ENCODE measurements at places on chromosomes 1 and 21.

- DNase-seq = no peak
Observed at GRCh38 chr1:59751801-59752200, 62.9 kb upstream of the HOOK1 start.

DNA sequence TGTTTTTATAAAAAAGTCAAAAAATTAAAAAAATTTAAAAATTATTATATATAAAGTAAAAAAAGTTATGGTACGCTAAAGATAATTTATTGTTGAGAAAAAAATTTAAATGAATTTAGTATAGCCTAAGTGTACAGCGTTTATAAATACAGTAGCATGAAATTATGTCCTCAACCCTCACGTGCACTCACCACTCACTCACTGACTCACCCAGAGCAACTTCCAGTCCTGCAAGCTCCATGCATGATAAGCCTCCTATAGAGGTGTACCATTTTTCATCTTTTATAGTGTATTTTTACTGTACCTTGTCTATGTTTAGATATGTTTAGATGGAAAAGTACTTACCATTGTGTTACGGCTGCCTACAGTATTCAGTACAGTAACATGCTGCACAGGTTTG lies 5.1 kb downstream of the DISC1 start:
- no peak for DNase-seq

- no peak for DNase-seq
Observed at GRCh38 chr1:178262120-178262500, 168.2 kb downstream of the RASAL2 start.

- DNase-seq = peak; percentile 27
Observed at GRCh38 chr1:78617615-78618026, 2.6 kb upstream of the IFI44L start.

DNA sequence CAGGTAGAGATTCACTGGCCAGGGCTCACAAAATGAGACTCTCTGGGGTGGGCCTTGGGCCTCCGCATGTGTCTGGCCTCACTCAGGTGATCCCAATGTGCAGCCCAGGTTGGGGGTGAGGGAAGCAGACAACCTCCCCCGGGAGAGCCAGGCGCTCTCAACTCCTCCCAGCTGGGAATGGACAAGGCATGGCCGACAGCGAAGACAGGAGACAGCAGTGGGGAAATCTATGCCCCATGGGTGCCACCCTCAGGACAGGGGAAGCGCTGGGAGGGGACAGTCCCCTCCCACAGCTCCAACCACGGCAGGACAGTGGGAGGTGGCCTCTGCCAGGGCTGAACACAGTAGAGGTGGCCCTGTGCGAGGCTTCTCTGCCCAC lies 47.7 kb downstream of the PRDM15 start:
- no peak for DNase-seq

DNA sequence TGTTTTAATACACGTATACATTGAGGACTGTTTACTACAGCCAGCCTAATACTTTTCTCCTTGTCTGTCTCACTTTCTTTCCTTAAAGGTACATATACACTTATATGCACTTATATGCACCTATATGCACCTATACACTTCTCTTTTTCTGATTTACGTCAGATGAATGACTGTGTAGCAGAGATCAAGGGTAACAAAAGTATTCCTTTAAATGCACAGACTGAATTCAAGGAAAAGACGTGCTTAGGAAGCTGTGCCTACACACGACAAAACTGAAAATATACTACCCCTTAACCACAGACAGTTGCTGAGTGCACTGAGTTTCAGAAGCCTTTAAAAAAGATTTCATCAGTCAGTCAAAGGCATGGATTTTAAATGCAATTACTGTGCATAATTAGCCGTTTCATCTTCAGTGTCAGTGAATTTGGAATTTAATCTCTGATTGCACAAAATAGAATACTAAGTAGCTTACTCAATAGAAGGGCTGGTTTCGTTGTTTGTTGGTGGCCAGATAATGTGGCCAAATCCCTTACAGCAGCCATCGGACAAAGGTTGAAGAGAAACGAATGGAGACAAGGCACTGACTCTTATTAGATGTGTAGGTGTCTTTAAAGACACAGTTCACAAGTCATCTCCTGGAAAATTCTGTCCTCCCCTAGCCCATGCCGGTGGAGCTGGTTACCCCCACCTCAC lies 38.3 kb upstream of the TARBP1 start:
- DNase-seq = no peak

DNA sequence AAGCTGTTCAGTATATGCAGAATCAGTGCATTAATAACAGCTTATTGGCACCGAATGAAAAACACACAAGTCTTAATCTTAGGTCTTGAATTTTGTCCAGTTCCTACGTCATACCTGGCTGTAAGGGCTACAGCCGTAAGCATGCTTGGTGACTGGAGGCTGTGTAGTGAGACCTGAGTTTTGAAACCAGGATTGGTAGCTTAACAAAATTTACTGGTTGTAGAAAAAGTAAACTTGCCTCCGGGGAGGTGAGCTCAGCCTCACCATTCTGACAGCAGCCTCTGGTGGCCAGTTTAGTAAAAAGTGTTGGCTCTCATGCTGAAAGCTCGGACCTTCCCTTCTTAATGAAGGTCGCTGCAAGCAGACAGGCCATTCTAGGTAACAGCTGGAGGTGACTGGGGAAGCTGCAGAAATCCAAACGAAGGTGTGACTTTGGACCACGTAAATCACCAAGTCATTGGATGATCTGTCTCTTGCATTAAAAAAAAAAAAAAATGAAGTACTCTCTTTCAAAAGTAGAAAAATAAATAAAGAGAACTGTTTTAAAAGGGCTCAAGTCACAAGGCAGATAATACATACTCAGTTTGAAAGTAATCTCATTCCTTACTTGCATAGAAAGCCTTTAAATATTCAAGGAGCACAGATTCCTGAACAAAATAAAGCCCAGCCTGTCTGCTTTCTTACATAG lies 48.9 kb downstream of the HLCS start:
- no peak for DNase-seq

- DNase-seq = no peak
Observed at GRCh38 chr1:76833856-76834255, 33.4 kb upstream of the ST6GALNAC5 start.

DNA sequence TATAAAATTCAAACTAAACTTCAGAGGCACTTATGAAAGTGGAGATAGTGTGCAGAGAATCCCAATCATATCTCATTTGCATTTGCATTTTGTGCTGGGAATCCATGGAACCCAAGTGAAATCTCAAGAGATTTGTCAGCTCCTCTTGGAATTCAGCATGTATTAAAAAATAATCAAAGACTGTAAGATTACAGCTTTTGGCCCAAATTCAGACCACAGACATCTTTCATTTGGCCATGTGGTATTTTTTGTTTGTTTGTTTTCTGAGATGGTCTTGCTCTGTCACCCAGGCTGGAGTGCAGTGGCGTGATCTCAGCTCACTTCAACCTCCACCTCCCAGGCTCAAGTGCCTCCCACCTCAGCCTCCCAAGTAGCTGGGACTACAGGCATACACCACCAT lies 3.8 kb upstream of the CACYBP start:
- no peak for DNase-seq
